GM12864 (cell line): ENCODE measurements at places on chromosomes 3 and 15.

GRCh38 chr15:69055251-69055650, 40.8 kb downstream of the NOX5 start:
- no peak for DNase-seq

DNA sequence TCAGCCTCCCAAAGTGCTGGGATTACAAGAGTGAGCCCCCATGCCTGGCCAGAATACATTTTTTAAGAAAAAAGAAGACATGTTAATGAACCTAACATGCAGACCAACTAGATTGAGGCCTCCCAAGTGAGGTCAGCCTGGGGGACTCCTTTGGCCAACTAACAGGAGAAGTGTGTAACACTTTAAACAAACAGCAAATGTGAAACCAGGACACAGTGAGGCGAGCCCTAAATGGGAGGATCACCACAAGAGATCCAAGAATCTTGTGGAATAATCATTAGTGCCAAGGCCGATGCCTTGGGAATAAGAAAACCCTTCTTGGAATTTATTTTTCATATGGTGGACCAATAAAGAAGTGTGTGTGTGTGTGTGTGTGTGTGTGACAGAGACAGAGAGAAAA, 73.9 kb downstream of the ATP10A start:
- no peak for DNase-seq

DNA sequence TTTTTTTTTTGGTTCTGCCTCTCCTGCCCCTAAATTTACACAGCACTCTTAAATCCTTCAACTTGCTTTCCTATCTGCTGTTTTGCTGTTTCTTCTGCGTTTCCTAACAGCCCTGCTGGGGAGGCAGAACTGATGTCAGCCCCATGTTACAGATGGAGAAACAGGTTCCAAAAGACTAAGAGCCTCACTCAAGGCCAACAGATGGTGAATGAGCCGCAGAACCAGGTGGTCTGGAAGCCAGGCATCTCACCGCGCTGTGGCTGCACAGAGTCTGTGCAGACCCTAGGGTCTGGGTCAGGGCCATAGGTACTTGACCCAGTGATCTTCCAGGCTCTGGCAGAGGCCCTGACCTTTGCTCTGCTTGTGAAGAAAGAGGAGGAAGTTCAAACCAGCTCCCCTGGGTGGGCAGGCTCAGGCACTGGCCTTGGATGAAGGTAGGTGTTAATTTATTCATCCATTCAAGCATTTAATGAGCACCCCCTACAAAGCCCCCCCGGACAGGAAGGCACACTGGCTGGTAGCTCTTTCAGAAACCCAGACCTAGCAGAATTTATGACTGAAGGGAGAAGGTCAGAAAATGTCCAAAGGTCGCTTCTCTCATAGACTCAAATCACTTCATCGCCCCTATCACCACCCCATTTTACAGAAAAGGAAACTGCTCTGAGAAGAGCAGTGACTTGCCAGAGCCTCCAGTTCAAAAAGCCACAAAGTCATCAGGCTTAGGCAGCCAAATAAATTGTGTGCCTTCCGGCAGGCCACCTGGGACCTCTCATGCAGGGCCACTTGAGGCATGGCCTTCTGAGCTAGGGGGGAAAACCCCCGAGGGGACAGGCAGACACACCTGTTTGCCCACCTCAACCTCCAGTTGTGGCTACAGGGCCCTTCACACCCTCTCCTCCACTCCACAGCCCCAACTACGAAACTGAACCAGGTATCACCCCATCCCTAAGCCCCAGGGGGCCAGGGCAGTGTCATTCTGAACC, 2.7 kb downstream of the CHDH start:
- no peak for DNase-seq

DNA sequence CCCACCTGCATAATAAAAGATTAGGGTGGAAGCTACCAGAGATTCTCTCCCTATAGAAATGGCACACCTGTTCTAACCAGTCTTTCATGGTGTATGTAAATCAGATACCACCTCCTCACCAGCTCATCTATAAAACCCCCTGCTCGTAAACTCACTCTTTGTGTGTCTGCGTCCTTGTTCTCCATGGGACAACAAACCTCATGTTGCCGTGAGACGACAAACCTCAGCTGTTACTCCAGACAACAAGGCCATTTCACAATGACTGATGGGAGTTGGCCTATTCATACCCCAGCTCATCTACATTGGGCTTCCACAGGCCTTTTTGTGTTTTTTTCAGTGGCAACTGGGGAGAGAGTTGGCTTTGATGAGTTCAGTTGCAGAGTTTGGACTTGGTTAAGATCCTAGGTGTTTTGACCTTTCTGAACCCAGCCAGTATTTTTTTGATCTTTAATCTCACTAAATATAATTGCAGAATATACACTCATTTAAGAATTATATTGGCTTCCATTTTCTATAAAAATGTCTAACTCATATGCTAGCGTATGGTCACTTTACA, 96.6 kb upstream of the LRIG1 start:
- no peak for DNase-seq

GRCh38 chr3:51921081-51921578, 18.0 kb upstream of the IQCF1 start:
- no peak for DNase-seq

GRCh38 chr3:168155303-168155702, 59.6 kb upstream of the GOLIM4 start:
- DNase-seq, result no peak

GRCh38 chr3:42183991-42184632, 81.9 kb downstream of the CCK start:
- no peak for DNase-seq

- DNase-seq, result no peak
Observed at GRCh38 chr3:188153437-188154013, 432 bp upstream of the LPP start.

DNA sequence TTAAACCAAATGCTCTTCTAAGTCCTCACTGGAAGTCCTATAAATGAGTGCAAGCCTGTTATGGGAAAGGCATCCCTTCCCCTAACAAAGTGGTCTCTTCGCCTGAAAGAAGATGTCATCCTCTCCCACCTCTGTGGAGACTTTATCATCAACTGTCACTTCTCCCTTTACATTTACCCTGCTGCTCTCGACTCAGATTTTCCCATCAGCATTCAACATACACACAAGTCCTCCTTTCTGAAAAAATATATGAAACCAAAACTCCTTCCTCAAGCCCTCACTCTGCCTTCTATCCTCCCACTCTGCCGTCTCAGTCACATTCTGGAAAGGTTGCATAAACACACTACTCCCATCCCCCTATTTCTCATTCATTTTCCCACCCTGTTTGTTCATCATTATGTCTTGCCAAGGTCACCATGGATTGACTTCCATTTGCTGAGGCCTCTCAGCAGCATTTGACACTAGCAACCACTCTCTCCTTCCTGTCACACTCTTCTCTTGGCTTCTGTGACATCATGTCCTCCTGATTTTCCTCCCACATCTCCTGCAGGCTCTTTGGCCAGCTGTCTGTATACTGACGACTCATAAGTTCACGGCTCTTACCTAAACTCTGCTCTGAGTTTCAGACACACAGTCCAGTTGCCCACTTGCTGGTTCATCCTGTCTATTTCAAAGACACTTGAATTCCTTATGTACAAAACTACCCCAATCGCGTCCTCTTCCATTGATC, 70.3 kb upstream of the SMAD3 start:
- DNase-seq, result no peak

GRCh38 chr15:76204916-76205460, 106.3 kb downstream of the ETFA start:
- DNase-seq, result no peak

- DNase-seq, result no peak
Observed at GRCh38 chr3:126569390-126569975, 10.8 kb upstream of the C3orf22 start.

DNA sequence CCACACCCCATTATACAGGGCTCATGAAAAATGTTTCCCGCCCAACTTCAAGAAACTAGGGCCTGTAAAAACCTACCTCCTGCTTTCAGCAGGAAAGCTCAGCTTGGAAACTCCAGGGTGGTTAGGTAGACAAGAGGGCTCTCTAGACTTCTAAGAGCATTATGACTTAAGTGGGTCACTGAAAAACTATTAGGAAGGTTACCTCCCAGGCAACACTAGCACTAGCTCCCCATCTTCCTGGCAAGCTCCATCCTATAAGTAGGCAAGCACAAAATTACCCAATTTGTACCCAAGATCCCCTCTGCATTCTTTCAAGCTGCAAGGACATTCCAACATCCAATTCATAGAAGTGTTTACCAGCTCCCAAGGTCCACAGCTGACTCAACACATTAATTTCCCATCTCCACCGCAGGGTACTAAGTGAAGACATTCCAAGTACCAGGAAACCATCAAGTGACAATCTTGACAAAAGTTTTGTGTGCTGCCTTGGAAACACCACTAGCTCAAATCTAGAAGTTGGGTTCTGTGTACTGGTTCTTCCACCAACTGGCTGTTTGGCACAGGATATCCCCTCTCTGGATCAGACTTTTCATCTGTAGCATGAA, 46.9 kb downstream of the WNT5A start:
- DNase-seq, result no peak

DNA sequence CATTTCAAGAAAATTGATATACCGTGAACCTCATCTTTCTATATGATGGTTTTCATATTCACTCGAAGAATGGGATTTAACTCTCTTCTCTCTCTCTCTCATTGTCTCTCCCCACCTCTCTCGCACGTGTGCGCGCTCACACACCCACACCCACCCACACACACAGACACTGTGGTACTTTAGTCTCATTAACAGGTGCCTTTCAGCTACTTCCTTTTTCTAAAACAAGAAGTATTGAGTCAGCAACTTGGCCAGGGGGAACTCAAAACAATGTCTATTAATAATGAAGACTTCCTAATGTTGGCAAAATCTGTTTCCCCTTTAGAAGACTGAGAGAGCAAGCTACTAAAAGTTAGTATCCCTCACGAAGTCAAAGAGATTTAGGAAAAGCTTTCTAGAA, 150.7 kb downstream of the TMCO5A start:
- peak; percentile 67 for DNase-seq

DNA sequence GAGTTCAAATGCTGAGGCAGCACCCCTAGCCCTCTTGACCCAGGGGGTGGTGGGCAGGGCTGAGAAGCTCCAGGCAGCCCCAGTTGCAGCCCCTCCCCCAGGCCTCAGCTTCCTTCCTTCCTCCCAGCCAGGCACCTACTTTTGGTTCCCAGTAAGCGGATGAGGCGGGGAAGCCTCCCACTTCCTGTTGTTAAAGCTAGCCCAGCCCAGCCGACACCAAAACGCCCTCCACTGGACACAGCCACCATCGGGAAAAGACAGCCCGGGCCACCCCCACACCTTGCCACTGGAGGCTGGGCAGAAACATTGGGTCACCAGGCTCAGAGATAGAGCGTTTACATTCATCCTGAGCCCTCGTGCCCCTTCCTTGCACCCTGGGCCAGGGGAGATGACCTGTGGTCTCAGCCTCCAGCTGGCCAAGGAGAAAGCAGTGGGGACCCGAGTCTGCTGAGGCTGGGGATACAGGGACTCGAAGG, 3.5 kb downstream of the DUSP7 start:
- no peak for DNase-seq
